ENCODE measurements at places on chromosomes 2 and 18.
A peak's percentile ranks its signal among the peaks of the same experiment; 100 is the strongest.

DNA sequence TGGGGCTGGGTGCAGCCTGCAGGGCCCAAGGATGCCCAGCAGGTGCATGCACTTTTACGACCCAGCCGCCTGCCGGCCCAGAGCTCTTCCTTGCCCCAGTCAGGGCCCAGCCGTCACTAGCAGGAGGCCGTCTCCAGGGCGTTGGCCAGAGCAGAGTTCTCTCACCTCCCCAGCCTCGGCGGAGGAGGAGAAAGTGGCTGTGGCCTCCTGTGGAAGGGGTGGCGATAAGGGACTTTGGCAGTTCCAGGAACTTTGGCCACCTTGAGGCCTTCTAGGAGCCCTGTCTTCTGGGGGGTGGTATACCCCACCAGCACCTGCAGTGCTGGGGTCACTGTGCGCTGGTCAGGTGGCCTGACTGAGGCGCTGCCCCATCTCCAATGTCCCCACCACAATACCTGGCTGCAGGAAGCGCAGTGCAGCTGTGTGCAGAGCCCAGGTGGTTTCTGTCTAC lies 22.0 kb downstream of the NPPC start:
- peak; percentile 6 for DNase-seq

DNA sequence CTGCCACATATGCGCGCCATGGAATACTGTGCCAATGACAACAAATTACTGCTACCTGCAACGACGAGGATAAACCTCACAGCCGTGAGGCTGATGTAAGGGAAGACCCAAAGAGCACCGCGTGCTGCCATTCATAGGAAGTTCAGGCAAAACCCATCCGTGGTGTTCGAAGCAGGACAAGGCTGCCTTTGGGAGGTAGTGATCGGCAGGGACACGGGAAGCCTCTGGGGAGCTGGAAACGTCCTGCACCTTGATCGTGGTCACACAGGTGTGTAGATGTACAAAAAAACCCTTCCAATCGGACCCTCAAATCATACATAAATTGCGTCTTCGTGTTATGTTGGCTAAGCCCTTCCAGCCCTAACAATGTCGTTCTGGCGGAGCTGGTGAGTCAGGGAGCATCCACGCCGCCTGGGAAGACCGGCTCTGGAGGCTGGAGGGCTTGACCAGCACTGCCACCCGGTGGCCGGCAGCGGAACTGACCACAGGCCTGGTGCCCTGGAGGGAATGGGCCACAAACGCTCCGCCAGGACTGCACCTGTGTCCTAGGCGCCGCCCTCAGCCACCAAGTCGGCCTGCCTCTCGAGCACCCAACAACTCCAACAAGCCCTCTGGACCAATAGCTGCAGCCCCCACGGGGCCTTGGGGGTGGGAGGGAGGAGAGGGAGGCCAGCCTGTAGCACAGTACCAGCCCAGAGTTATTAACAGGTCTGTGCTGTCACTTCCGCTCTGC lies 4.1 kb upstream of the NEURL3 start:
- peak; percentile 88 for DNase-seq

DNA sequence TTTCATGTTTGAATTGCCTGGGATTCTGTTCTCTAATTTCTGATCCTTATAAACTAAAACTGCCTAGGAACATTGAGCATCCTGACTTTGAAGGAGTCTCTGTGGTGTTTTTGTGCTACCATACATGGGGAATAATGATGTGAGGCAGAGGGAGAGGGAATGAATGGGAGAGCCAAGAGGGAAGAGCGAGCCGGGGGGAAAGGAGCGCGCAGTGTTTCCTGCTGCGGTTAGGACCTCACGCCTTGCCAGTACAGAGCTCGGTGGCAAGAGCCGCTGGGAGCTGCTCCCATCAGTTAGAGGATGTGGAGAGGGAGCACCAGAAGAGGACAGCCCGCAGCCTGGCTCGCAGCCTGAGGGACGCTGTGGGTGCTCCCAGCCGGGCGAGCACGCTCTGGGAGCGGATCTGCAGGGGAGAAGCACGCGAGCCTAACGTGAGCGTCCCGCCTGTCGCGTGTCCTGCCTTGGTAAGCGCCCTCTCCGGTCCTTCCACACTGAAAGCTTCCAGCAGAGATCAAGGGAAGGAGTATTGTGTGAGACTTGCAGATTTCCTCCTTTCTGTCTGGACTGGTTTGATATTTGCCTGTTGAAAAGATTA lies 114.7 kb downstream of the FAM210A start:
- peak; percentile 71 for DNase-seq

DNA sequence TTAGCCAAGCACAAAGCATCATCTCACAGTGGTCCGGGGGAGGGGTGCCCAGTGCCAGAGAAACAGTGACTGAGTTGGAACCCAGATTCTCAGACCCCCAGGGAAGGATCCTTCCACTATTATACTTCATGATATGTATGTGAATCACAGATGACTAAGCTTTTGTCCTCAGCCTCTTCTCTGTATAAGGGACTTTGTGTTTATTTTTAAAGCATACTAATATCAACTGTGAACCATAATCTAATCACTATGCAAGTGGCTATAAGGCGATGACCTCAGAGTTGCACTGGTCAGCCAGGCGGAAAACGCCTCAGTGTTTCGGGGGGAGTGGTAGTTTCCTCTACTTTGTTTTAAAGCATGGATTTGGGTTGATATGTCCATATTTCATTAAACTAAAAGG lies 160.4 kb upstream of the TMEM200C start:
- DNase-seq = no peak

GRCh38 chr2:106232638-106233349 lies 38.7 kb upstream of the UXS1 start:
- peak; percentile 53 for DNase-seq

GRCh38 chr2:29270701-29271121 lies 155.5 kb downstream of the CLIP4 start:
- no peak for DNase-seq

DNA sequence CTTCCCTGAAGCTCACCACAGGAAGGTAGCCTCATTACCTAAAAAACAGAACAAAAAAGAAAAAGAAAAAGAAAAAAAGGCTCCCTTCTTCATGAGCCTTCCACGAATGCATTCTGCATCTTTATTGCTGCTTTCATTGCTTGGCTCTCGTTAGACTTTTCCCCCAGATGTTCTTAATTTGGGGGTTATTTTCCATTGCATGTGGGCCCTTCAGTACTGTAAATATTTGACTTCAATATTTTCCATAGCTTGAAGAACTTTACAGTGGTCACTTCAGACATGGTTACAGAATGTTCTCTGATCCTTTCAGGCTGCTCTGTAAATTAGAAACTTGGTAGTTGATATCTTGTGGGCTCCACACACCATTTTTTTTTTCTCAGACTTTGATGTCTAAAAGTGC lies 65.6 kb upstream of the COPS8 start:
- no peak for DNase-seq

- DNase-seq = no peak
These were observed 1.7 kb downstream of the MYO1B start for GRCh38 chr2:191246820-191247380.

GRCh38 chr2:137947728-137948336 lies 16.4 kb upstream of the HNMT start:
- DNase-seq = peak; percentile 71

DNA sequence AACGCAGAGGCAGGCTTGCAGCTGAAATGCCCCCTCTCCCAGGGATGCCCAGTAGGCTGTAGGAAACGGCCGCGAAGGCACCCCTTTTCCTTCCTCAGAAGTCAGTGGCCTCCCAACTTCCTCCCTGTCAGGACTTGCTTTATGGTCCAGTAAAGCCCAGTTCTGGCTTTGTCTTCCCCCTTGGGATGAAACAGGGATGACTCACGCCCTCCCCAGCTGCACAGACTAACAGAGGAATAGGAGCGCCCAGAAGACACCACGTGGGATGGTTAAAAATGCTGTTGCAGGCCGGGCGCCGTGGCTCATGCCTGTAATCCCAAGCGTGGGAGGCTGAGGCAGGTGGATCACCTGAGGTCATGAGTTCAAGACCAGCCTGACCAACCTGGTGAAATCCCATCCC lies 6.9 kb downstream of the CREG2 start:
- DNase-seq = peak; percentile 53

DNA sequence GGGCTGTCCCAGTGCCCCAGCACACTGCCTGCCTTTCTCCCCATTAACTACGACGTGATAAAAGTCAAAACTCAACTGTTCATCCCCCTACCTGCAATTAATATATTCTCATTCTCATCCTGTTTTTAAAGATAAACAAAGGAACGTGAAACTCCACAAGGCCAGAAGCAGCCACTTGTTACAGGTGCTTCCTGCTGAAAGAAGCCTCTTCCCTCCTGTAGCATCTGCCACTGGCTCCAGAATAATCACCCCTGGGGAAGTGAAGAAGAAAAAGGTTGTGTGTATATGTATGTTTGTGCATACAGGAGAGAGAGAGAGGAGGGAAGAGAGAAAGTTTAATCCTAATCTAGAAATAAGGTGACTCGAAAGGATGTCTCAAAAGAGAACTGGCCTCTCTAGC lies 27.1 kb downstream of the KIAA2012 start:
- DNase-seq = no peak

DNA sequence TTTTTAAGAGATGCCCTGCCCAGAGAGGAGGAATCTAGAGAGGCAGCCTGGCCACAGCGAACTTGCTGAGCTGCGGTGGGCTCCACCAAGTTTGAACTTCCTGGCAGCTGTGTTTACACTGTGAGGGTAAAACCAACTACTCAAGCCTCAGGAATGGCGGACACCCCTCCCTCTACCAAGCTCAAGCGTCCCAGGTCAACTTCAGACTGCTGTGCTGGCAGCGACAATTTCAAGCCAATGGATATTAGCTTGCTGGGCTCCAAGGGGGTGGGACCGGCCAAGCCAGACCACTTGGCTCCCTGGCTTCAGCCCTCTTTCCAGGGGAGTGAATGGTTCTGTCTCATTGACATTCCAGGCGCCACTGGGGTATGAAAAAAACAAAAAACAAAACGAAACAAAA lies 289.4 kb downstream of the KCNS3 start:
- DNase-seq = no peak

DNA sequence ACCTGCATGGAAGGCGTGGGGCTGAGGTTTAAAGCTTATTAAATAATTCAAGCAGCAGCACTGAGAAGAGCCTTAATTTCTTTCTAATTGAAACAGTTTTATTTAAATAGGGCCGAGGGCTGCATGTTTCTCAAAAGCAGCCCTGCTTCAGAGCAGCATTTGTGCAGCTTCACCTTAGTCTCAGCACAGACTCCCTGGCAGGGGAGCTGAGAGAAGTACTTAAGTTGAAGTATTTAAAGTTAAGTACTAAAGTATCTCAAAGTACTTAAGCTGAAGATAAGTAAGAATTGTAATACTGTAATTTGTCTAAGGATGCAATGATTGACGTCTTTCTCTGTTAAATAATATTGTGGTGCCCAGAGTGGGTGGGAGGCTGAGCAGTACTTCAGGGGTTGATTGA lies 31.4 kb downstream of the IMPA2 start:
- DNase-seq = no peak

DNA sequence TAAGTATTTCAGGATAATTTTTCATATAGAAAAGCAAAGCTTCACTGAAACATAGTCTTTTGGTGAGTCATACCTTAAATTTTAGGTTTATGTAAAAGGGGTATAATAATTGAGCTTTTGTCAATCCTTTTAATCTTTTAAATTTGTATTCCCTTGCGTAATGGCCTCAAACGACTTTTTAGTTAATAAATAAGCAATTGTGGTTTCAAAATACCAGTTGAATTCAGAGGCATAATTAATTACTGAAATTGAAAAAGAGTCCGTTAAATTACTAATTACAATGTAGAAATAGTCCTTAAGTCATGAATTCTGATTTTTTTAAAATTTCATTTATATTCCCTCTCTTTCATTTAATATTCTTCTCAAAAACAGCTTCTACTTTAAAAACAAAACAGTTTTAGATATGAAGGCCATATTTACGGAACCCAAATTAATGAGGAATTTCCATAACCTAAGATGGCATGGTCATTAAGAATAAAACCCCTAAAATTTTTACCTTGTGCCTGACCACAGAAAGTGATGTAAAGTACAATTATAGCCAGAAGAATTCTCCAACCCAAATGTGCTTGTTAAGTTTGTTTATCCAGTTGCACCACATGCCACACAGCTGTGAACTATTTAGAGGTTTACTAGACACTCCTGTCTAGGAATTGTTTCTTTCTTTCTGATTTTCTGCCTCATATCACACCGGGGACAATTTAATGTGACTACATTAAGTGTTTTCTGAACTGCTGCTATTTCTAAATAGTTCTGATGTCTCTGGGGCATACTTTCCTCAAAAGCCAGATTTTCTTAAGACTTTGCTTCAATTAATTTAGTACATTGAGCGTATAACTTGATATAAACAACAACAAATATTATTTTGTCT lies 60.7 kb upstream of the ITGA4 start:
- DNase-seq = no peak

DNA sequence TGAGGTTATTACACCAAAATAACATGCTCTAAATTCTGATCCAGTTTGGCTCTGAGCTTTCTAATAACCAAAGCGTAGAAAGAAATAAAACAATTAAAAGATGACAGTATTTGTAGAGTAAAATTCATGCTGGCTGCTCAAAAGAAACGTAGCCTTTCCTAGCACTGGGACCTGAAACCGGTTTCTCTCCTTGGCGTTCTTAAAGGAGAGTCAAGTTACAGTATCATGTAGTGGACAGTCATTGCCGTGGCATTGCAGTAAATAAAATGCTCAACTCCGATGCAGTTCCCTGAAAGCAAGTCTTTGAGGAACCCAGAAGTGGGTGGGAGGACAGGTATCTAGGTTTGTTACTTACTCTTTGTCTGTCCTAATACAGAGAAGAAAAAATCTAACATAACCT lies 52.7 kb upstream of the ITM2C start:
- no peak for DNase-seq

Data from left ventricle myocardium inferior (tissue), 1 donor.